Activated naive CD4-positive, alpha-beta T cell treated with anti-CD3 and anti-CD28 coated beads for 36 hours (primary cell): ENCODE measurements at places on chromosomes 13 and 19. TPM values are rescaled to one million over a fixed set of nuclear protein-coding genes. Genes with fewer than 3 reads are reported as not detected.

DNA sequence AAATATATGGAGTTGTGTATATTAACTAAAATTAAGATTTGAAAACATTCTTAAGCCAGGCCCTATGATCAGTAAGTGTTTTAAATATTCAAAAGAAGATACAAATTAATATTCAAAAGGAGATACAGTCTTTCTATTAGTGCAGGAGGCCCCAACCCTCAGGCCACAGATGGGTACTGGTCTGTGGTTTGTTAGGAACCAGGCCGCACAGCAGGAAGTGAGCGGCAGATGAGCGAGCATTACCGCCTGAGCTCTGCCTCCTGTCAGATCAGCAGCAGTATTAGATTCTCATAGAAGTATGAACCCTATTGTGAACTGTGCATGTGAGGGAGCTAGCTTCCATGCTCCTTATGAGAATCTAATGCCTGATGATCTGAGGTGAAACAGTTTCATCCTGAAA, 232.9 kb downstream of the FOXO1 start:
- peak; percentile 64 for DNase-seq

The FCGBP gene
- total RNA-seq, result 3.1 TPM

DNA sequence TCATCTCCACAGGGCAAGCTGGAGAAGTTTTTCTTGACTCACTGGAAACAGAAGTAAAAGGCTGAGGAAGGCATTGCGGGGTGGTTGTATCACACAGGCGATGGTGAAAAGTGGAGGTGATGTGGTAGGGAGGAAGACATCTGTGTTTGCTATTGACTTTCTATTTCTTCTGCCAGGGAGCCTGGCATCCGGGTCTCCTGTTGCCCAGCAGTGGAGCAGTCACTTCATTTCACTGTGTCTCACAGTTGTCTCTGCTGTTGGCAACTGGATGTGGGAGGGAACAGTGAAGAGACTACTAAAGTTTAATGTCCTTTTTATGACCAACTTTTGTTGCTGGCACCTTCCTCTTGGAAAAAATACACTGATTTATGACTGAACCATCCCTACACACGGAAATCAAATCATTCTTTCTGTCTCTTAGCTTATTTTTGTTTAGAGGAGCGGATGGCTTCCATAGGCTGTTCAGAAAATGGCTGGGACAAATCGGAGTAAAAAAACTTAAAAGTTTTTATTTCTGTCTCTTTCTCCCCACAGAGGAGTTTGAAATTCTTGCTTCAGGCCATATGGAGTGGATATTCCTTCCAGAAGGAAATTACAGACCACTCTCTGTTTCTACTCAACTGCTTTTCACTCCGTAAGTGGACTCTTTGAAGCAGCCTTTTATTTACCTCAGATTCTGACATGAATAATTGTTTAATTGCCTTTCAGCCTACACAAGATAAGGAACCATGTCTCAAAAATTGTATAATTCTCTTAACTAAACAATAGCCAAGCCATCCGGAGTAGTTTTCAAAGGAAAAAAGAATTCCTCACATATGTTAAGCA, 23.8 kb upstream of the MEDAG start:
- DNase-seq, result no peak

The ZNF728 gene
- total RNA-seq, result not detected

- DNase-seq, result no peak
These were observed 185.4 kb upstream of the SERP2 start for GRCh38 chr13:44188257-44188656.

The ZNF235 gene
- 1.5 TPM for total RNA-seq

- peak; percentile 79 for DNase-seq
These were observed 17.2 kb downstream of the PKN1 start for GRCh38 chr19:14450168-14450874.

GRCh38 chr19:51143486-51143885, 1.4 kb downstream of the SIGLEC7 start:
- DNase-seq, result no peak

- peak; percentile 49 for DNase-seq
These were observed 14.6 kb downstream of the ACER1 start for GRCh38 chr19:6318772-6319171.

- DNase-seq, result no peak
These were observed 116.7 kb downstream of the POSTN start for GRCh38 chr13:37481885-37482227.

- peak; percentile 14 for DNase-seq
These were observed 58.7 kb upstream of the RGCC start for GRCh38 chr13:41398494-41399170.

The ZNF723 gene
- total RNA-seq, result not detected

The LHB gene
- total RNA-seq, result not detected

GRCh38 chr13:98171900-98172589, 5.0 kb downstream of the RNF113B start:
- no peak for DNase-seq

DNA sequence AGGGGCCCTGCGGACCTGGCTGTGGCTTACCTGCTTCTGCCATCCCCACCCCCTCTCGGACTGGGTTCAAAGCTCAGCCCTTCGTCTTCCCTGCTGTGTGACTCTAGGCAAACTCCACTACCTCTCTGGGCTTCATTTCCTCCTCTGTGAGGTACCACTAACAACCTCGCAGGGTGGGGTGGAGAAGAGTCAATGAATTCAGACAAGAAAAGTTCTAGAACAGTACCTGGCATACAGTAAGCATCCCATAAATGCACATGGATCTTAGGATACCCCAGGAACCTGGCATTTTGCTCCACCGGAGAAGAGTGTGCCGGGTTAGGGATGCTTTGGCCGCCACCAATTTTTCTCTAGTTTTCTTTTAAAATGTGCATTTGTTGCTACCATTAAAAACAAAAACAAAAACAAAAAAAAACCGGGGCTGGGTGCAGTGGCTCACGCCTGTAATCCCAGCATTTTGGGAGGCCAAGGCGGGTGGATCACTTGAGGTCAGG, 3.4 kb downstream of the TLE5 start:
- no peak for DNase-seq

- DNase-seq, result no peak
These were observed 41.1 kb downstream of the B3GLCT start for GRCh38 chr13:31240921-31241320.

GRCh38 chr19:45477713-45478453, 10.1 kb downstream of the FOSB start:
- DNase-seq, result peak; percentile 56

DNA sequence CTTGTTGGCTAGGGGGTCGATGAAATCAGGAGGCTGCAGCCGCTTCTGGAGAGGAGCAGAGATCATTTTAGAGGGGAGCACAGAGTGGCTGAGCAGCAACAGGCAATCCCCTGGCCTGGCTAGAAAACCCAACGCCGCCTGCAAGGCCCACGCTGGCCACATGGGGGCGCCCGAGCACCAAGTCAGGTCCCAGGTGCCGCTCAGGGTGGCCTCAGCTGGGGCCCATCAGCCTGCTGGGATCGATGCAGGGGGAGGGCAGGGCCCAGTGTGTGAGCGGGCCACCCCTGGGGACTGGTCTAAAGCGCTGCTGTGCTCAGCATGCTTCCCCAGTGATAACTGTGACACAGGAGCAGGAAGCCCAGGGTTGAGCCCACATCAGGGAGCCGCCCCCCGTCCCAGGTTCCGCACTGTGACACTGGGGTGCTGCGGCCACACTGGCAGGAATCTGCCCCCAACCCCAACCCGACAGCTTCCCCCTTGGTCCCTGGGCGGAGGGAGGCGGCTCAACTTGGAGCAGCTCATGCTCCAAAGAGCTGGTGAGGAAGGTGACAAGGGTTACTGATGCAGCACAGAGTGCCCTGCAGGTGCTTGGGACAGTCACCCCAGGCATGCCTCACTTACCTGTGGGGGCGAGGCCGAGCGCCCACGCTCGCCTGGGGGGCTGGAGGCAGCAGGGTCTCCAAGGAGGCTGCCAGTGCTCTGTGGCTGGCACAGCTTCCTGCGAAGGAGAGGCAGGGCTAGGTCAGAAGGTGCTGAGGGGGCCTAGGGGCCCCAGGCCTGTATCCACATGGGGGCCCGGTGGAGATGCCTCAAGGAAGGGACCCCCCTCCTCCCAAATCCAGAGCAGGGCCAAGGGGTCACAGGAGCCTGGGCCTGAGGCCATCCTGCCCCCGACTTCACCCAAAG, 13.3 kb upstream of the ISYNA1 start:
- DNase-seq, result peak; percentile 93

The ZNF350 gene
- total RNA-seq, result 6.7 TPM

DNA sequence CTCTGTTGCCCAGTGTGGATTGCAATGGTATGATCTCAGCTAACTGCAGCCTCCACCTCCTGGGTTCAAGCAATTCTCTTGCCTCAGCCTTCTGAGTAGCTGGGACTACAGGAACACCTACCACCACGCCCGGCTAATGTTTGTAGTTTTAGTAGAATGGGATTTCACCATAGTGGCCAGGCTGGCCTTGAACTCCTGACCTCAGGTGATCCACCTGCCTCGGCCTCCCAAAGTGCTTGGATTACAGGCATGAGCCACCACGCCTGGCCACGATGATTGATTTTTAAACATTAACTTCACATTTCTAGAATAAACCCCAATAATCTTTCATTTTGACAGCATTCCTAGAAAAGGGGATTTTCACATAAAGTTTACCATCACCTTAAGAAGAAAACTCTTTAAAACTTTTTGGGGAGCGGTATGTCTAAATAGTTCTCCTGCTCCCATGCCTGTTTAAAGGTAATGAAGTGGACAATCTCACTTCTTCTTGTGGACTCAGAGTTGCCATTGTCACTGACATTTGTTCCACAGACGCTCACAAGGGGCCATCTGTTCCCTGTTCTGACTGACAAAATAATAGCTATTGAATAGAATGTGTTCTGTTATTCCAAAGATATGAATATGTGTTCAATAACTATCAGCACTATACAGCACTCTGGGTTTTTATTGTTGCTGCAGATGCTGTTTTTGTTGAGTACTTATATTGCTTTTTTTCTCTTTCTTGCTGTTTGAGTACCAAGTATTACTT, 66.1 kb upstream of the C1QTNF9B start:
- peak; percentile 24 for DNase-seq

The BEST2 gene
- not detected for total RNA-seq

DNA sequence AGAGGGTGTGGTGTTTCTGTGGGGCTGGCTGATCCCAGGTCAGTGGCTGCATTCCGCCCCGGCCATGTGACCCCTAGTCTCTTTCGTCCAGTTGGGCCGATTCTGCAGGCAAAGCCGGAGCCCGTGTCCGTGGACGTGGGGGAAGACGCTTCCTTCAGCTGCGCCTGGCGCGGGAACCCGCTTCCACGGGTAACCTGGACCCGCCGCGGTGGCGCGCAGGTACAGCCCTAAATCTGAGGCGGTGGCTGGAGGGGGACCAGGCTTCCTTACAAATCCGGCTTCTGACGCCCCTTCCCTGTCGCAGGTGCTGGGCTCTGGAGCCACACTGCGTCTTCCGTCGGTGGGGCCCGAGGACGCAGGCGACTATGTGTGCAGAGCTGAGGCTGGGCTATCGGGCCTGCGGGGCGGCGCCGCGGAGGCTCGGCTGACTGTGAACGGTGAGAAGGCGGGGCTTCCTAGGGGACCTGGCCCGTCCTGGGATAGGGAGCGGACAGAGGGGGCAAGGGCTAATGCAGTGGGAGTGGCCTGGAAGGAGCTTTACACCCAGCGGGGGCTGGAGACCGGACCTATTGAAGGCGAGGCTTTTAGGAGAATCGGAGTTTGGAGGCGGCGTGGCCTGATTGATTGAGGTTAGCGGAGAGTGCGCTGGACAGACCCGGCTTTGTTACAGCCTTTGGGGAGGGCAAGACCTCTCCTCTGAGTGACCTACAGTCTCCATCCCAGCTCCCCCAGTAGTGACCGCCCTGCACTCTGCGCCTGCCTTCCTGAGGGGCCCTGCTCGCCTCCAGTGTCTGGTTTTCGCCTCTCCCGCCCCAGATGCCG, 4.3 kb downstream of the KIRREL2 start:
- no peak for DNase-seq

The FPR1 gene
- total RNA-seq, result not detected

DNA sequence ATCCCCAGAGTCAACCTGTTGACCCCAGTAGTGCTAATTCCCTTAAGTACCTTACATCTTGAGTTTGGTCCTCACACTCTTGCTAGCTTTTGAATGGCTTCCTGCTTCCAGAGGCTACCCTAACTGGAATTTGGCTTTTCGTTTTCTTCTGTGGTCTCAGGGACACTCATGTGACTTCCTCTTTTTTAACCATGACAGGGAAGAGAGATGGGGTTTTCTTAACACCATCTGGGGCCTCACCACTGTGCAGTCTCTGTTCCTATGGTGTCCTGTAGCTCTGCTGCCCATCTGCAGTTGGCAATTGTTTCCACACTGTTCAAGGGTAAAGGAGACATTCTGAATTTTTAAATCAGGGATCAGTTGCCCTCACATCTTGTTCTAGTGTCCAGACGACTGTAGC, 66.7 kb downstream of the SLC10A2 start:
- no peak for DNase-seq

The CFAP97D2 gene
- not detected for total RNA-seq

The ZGLP1 gene
- 1.1 TPM for total RNA-seq

The DLEU7 gene
- total RNA-seq, result not detected

The ZNF491 gene
- 1.2 TPM for total RNA-seq

The SYDE1 gene
- 0.67 TPM for total RNA-seq

GRCh38 chr13:72782717-72783116, 784 bp downstream of the PIBF1 start:
- no peak for DNase-seq

DNA sequence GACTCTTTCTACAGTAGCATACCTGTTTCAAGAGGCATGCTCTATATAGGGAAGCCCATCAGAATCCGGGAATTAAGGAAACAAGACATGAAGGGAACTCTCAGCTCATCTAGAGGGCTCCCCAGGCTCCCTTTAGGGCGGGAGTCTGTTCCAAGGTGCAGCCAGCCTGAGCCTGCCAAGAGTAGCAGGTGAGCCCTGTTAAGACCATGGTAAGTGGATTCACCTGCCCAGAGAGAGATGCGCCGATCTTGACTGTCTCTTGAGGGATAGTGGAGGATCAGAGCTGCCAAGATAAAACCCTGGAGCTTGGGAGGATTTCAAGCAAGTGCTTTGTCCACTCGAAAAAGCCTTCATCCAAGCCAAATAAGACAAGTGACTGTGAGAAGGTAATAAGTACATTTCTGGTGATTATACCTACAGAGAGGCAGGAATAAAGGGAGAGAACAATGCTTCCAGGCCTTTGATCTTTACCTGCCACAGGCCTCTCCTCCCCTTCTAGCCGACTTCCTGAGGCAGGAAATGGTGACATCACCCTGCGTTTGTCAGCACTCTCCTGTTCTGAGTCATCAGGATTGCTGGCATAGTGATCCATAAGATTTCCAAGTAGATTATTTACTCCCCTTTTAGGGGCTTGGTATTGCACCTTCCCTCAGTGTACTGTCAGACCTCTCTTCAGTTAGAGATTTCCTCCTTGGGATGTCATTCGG, 31.5 kb downstream of the KLF5 start:
- DNase-seq, result peak; percentile 43

GRCh38 chr19:5308451-5309437, 31.9 kb downstream of the PTPRS start:
- DNase-seq, result no peak

DNA sequence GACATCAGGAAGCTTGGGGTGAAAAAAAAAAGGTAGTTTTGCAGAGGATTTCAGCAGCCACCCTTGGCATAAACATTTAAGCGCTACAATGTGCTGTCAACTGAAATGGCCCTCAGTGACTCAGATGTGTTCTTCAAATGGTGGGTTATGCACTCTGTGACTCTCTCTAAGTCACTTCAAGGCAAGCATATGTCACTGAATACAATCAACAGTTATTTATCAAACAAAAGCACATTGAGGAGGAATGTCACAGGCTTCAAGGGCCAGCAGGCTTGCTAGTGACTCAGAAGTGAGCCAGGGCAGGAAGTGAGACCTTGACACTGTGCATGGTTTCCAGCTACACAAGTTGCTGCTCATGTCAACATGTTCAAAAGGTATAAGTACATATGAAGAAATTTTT, 523.7 kb upstream of the HTR2A start:
- peak; percentile 4 for DNase-seq
